ENCODE measurements at places on chromosomes 13 and 19. TPM values are rescaled to one million over a fixed set of nuclear protein-coding genes. Genes with fewer than 3 reads are reported as not detected.

DNA sequence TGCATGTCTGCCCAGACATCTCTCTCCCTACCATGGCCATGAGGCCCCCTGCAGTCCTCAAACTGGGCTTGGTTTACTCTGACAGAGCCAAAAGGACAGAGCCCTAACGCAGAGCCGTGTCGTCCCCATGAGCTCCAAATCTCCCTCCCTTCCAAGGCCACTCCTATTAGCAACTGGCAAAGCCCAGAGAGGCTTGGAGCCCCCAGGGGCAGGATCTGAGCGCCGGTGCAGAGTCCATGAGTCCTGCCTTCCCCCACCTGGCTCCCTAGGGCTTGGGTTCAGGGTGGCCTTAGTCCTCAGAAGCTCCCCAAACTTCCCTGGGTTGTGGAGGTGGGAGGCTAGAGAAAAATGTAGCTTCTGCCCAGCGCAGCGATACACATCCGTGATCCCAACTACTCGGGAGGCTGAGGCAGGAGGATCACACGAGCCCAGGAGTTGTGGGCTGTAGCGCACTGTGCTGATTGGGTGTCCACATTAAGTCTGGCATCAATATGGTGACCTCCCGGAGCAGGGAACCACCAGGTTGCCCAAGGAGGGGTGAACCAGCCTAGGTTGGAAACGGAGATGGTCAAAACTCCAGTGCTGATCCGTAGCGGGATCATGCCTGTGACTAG, 7.4 kb upstream of the PGPEP1 start:
- H3K4me1 ChIP-seq, result peaks cover 7% of the 10 kb centered on the region
- no peak for DNase-seq
- peaks cover 18% of the 10 kb centered on the region for H3K27me3 ChIP-seq
- no peaks in the 10 kb centered on the region for H3K36me3 ChIP-seq

DNA sequence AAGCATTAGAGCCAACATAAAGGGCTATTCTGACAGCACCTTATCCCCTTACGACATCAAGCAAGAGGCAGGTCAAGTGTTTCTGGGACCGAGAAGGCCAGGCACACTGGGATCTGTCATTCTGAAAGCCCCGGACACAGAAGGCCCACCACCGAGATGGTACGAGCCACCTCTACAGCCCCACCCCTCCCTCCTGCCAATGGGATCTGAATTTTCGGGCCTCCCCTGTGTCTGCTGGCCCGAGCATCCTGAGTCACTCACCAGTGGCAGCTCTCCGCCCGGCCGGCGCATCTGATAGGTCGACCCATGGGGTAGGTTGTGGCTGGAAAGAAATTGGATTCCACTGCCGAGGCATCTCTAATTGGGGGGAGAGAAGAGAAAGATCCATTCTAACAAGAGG, 2.6 kb downstream of the TIMM44 start:
- H3K4me1 ChIP-seq, result peaks cover 32% of the 10 kb centered on the region
- no peaks in the 10 kb centered on the region for H3K27me3 ChIP-seq
- no peak overlapping the region for H3K27ac ChIP-seq
- H3K36me3 ChIP-seq, result peaks cover 13% of the 10 kb centered on the region
- no peak for DNase-seq

The SBSN gene
- total RNA-seq, result not detected

The DMKN gene
- 1.8 TPM for total RNA-seq

The ADGRE3 gene
- not detected for total RNA-seq

DNA sequence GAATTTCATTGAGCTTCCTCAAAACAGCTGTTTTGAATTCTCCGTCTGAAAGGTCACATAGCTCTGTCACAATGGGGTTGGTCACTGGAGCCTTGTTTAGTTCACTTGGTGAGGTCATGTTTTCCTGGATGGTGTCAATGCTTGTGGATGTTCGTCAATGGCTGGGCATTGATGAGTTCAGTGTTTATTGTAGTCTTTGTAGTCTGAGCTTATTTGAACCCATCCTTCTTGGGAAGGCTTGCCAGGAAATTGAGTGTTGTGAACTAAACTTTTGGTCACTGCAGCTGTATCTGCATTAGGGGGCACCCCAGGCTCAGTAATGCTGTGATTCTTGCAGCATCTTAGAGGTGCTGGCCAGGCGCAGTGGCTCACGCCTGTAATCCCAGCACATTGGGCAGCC, 22.0 kb downstream of the BLOC1S3 start:
- DNase-seq, result no peak
- no peak overlapping the region for H3K27ac ChIP-seq
- H3K4me1 ChIP-seq, result no peaks in the 10 kb centered on the region
- H3K4me3 ChIP-seq, result no peak overlapping the region
- H3K36me3 ChIP-seq, result no peaks in the 10 kb centered on the region
- no peaks in the 10 kb centered on the region for H3K27me3 ChIP-seq

GRCh38 chr19:47723581-47723940, 10.3 kb downstream of the EHD2 start:
- no peak overlapping the region for H3K27ac ChIP-seq
- no peaks in the 10 kb centered on the region for H3K27me3 ChIP-seq
- H3K4me1 ChIP-seq, result peaks cover 2% of the 10 kb centered on the region
- no peaks in the 10 kb centered on the region for H3K36me3 ChIP-seq

DNA sequence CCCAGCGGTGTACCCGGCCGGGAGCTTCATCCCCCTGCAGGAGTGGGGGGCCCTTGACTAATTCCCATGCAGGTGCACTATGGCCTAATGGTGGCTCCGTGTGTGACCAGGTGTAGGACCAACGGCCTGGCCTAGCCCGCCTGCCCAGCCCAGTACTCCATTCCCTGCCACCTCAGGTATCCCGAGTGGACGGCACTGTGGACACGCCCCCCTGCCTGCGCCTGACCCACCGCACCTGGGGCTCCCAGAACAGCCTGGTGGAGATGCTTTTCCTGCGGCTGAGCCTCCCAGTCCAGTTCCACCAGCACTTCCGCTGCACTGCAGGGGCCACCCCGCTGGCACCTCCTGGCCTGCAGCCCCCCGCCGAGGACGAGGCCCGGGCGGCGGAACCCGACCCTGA, 39.7 kb downstream of the RYR1 start:
- H3K36me3 ChIP-seq, result no peaks in the 10 kb centered on the region
- DNase-seq, result no peak
- H3K4me1 ChIP-seq, result no peaks in the 10 kb centered on the region

The DPF1 gene
- not detected for total RNA-seq

GRCh38 chr19:1606138-1606651, 933 bp upstream of the UQCR11 start:
- H3K36me3 ChIP-seq, result no peaks in the 10 kb centered on the region
- H3K4me3 ChIP-seq, result peak overlapping the region; percentile 88
- no peak for DNase-seq
- H3K27ac ChIP-seq, result peak overlapping the region; percentile 76

The CD33 gene
- total RNA-seq, result 0.23 TPM

The CGB8 gene
- total RNA-seq, result not detected

The GPR12 gene
- total RNA-seq, result not detected

DNA sequence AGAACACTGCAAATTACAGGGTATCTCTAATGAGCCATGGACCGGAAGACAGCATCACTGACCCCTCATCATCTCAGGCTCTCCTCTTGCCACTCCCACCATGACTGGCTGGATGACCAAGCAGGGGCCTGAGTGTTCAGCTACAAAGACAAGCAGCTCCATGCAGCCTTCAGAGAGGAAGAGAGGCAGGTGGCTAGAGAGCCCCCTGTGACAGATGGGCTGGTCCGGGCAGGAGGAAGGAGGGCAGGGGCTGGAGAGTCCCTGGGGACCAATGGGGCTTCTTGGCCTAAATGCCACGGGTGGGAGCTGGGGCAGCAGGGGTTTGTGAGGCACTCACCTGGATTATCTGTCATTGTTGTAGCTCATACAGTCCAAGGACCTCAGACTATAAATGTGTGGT, 12.8 kb upstream of the RASA3 start:
- peaks cover 82% of the 10 kb centered on the region for H3K4me1 ChIP-seq
- no peak overlapping the region for H3K4me3 ChIP-seq
- no peaks in the 10 kb centered on the region for H3K27me3 ChIP-seq

The CEACAM6 gene
- total RNA-seq, result not detected

- no peak overlapping the region for H3K4me3 ChIP-seq
- H3K27ac ChIP-seq, result no peak overlapping the region
- no peak for DNase-seq
- H3K27me3 ChIP-seq, result no peaks in the 10 kb centered on the region
Measured at GRCh38 chr13:76470991-76471390, 415.2 kb downstream of the KCTD12 start.

GRCh38 chr13:32079587-32079986, 48.0 kb downstream of the FRY start:
- no peak for DNase-seq
- no peaks in the 10 kb centered on the region for H3K36me3 ChIP-seq
- no peak overlapping the region for H3K4me3 ChIP-seq
- no peaks in the 10 kb centered on the region for H3K27me3 ChIP-seq
- H3K27ac ChIP-seq, result no peak overlapping the region
- H3K4me1 ChIP-seq, result no peaks in the 10 kb centered on the region

DNA sequence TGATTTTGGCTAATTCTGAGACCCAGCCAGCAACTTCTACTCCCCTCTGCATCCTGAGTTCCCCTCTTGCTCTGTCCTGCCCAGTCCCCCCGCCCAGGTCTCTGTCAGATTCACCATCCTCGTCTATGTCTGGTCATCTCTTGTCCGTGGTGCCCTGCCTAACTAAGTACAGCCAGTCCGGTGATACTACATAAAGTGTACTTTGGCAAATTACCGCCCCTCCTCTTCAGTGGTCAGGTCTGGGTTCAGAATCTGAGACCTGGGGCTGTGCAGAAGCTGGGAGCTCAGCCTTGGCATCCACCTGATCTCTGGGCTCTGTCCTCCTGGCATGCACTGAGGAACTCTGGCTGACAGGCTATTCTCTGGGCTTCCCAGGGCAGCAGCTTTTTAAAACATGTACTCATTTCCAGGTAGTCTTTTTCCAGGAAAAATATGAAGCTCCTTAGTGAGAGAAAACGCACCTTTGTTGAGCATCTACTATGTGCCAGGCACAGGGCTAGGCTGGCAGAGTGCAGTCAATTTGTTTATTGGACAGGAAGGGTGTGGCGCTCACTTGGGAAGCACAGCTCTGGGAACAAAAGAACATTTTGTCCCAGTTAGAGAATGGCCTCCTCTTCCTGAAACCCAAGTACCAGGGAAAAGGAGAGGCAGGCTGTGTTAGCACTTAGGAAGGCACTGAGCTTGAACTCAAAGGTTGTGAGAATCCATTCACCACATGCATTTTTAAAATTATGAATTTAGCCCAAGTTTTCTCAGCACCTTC, 88.9 kb downstream of the TSHZ3 start:
- H3K36me3 ChIP-seq, result no peaks in the 10 kb centered on the region
- no peak overlapping the region for H3K4me3 ChIP-seq
- DNase-seq, result no peak
- no peaks in the 10 kb centered on the region for H3K4me1 ChIP-seq
- H3K27me3 ChIP-seq, result no peaks in the 10 kb centered on the region
- no peak overlapping the region for H3K27ac ChIP-seq

- no peak overlapping the region for H3K4me3 ChIP-seq
- H3K4me1 ChIP-seq, result peaks cover 35% of the 10 kb centered on the region
- H3K27me3 ChIP-seq, result no peaks in the 10 kb centered on the region
- no peak for DNase-seq
- H3K27ac ChIP-seq, result no peak overlapping the region
Measured at GRCh38 chr13:112876305-112877000, 92.6 kb upstream of the MCF2L start.

- no peaks in the 10 kb centered on the region for H3K36me3 ChIP-seq
- no peaks in the 10 kb centered on the region for H3K27me3 ChIP-seq
- peak overlapping the region; percentile 67 for H3K27ac ChIP-seq
- H3K4me3 ChIP-seq, result peak overlapping the region; percentile 98
- no peak for DNase-seq
Measured at GRCh38 chr19:1026783-1027649, 608 bp downstream of the CNN2 start.

The CPAMD8 gene
- 2.4 TPM for total RNA-seq

The NANOS3 gene
- not detected for total RNA-seq

- H3K36me3 ChIP-seq, result no peaks in the 10 kb centered on the region
- no peaks in the 10 kb centered on the region for H3K27me3 ChIP-seq
- no peak for DNase-seq
- no peak overlapping the region for H3K27ac ChIP-seq
- H3K4me3 ChIP-seq, result no peak overlapping the region
Measured at GRCh38 chr19:35151273-35152065, 3.1 kb upstream of the FXYD5 start.

DNA sequence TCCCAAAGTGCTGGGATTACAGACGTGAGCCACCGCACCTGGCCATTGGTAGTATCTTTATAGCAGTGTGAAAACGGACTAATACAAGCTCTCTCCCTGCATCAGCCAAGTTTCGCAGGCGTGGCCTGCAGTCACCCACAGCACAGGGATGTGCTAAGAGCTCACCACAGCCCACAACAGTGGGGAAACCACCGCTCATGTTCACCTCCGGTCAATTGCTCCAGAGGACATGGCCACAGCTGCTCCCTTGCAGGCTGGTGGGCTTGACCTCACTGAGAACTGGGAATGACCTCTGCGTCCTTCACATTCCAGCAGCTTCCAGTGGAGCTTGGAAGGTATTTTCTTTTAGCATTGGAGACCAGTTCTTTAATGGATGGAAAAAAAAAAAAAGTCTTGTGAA, 156.4 kb downstream of the KCTD15 start:
- H3K36me3 ChIP-seq, result no peaks in the 10 kb centered on the region
- H3K27ac ChIP-seq, result no peak overlapping the region
- DNase-seq, result no peak
- H3K4me1 ChIP-seq, result no peaks in the 10 kb centered on the region
- H3K27me3 ChIP-seq, result no peaks in the 10 kb centered on the region
- H3K4me3 ChIP-seq, result no peak overlapping the region

The FUZ gene
- 12.8 TPM for total RNA-seq

The TYK2 gene
- total RNA-seq, result 323 TPM

DNA sequence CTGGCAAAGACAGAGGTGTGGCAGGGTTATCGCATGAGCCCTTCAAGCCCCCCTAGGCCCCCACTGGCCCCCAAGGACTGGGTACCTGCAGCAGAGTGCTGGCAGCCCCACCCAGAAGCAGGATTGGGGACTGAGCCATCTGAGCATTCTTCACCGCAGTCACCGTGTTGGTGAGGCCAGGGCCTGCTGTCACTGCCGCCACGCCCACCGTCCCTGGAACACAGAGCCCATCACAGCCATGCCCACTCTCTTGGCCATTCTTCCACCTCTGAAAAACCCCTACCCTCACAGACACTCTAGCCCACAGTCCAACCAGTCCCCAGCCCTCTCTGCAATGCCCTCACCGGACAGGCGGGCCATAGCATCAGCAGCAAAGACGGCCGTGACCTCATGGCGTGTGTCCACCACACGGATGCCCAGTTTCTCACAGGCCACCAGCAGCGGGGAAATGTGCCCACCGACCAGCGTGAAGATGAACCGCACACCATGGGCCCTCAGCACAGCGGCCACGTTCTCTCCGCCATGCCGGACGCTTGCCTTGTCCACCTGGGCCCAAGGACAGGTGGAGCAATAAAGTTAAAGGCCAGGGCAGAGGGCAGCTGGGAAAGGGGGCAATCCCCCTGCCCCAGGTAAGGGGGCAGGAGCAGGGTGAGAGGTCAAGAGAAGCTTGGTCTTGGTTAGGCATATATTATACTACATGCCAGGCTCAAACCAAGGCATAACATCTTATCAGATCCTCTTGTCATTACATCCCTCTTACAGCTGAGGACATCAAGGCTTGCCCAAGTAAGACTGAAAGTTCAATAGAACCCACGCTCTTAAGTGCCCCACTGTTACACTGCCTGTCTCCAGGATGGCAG, 16.1 kb downstream of the SYDE1 start:
- no peak for DNase-seq
- H3K36me3 ChIP-seq, result peaks cover 7% of the 10 kb centered on the region
- no peaks in the 10 kb centered on the region for H3K27me3 ChIP-seq

The NLRP11 gene
- total RNA-seq, result not detected
